ENCODE measurements at places on chromosomes 5 and 9.
A peak's percentile ranks its signal among the peaks of the same experiment; 100 is the strongest.

- DNase-seq, result peak; percentile 11
These were observed 343 bp downstream of the KIAA0825 start for GRCh38 chr5:94618029-94618492.

DNA sequence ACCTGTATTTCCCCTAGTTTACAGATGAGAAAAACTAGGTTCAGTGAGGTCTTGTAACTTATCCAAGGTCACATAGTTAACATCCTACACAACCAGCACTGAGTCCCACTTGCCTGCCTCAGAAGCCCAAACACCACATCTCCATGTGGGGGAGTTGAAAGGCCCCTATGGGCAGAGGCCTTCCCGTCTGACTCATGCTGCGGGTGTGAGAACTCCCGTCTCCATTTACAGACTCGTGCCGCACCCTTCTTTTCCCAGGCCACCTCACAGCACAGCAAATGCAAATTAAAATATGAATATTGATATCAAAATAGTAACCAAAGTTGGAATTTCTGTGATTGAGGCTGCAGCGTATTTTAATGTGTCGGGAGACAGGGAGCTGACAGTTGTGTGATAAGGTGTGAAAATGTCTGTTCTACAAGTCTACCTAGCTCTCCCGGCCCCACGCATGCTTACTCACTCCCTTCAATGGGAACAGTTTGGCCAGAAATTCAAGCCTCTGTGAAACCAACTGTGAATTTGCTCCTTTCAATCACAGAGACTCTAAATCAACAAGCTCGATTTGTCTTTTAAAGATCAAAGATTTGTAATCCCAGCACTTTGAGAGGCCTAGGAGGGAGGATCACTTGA lies 90.1 kb downstream of the CRB2 start:
- no peak for DNase-seq

GRCh38 chr5:68365889-68366288 lies 150.3 kb downstream of the PIK3R1 start:
- no peak for DNase-seq

DNA sequence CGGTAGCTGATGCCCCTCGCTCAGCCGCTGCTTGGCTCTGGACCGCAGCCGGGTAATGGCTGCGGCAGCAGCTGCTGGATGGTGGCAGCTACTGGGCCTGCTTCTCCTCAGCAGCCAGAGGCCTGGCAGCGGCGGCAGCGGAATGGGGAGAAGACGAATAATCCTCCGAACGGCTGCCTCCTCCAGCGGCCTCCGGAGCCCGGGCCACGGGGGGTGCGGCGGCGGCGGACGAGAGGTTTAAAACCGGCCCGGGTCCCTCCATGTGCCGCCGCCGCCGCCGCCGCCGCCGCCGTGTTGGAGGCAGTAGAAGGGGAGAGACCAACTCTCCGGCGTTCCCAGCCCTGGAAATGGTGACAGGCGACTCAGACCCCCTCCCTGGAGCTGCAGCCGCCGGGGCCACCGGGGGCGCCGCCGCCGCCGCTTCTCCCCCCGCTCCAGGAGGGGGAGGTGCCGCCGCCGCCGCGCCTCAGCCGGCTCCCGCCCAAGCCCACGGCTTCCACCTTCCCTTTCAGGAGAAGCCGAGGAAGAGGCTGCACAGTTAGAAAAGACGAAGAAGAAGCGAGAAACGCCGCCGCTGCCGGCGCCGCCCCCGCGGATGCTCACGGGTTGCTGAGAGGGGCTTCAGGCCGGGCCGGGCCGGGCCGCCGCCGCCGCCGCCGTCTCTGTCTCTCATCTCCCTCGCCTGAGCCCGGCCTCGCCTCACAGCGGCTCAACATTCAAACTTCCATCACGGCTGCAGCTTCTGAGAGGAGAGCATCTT lies 118.4 kb upstream of the PRSS3 start:
- peak; percentile 30 for DNase-seq

DNA sequence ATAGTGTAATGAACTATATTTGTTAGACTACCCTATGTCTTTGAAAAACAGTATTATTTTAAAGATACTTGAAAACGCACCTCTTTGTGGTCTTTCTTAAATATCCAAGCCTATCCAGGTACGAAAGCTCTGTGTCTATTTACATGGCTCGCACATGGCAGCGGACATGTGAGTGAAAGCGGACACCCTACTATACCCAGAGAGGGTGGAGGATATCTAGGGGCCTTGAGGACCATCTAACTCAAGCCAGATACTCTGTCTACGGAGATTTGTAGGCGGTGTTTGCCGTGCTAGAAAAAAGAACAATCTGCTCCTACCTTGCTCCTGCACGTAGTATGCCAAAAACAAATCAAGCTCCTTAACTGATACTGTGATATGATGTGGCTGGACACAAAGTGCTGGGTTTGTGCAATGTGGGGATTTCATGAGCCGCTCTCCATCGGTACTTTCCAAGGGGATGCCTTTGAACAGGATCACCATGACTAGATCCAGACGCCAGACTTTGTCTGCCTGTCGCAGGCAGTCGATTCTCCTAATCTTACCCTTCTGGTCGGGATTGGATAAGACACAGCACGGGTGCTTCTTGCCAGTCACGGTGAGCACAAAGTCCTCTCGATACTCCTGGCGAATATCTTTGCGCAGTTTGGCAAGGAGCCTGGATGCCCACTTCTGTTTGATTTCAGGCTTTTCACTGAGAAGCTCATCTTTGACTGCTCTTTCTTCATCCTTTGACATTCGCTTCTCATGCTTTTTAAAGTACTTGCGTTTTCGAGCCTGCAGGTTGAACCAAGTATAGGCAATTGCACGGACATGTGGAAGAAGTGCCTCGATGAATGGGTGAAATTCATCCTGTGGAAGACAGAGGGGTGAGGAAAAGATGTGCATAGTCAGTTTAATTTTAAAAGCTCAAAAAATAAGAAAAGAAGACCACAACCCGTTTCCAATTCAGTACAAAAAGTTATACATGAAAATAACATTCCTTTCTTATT lies 7.0 kb downstream of the NFIB start:
- no peak for DNase-seq

GRCh38 chr9:26228273-26228672 lies 550.0 kb upstream of the TUSC1 start:
- DNase-seq, result no peak

DNA sequence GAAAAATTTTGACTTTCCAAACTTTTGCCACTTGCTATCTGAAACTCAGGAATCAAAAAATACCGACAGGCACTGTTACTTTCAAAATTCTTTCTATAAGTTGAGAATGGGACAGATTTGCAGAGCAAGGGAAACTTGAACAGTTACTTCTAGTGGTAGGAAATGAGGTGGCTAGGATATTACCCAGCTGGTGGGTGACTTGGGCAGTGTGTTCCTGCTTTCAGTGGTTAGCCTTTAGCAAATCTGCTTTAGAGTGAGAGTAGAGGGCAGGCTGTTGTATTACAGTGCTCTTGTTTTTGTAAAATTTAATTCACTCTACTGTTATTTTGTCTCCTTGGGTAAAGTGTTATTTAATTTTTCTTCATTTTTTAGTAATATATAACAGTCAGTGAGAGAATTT lies 40.2 kb upstream of the ROPN1L start:
- no peak for DNase-seq

DNA sequence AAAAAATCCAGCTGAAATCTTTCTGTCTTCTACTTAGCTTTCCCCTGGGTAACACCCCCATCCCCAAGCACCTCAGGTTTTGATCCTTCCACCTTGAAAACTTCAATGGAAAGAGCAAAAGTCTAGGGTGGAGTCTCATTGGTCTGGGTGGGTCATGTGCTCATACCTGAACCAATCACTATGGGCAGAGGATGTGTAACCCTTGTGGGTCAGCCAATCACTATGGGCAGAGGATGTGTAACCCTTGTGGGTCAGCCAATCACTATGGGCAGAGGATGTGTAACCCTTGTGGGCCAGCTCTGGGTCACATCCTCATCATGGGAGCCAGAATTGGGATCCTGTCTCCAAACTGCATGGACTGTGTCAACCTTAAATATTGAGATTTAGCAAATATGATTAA lies 18.5 kb downstream of the NAIF1 start:
- no peak for DNase-seq

- no peak for DNase-seq
These were observed 62.7 kb downstream of the HAPLN1 start for GRCh38 chr5:83657807-83658525.

- DNase-seq, result no peak
These were observed 103.5 kb downstream of the ANGPTL2 start for GRCh38 chr9:127018935-127019334.

DNA sequence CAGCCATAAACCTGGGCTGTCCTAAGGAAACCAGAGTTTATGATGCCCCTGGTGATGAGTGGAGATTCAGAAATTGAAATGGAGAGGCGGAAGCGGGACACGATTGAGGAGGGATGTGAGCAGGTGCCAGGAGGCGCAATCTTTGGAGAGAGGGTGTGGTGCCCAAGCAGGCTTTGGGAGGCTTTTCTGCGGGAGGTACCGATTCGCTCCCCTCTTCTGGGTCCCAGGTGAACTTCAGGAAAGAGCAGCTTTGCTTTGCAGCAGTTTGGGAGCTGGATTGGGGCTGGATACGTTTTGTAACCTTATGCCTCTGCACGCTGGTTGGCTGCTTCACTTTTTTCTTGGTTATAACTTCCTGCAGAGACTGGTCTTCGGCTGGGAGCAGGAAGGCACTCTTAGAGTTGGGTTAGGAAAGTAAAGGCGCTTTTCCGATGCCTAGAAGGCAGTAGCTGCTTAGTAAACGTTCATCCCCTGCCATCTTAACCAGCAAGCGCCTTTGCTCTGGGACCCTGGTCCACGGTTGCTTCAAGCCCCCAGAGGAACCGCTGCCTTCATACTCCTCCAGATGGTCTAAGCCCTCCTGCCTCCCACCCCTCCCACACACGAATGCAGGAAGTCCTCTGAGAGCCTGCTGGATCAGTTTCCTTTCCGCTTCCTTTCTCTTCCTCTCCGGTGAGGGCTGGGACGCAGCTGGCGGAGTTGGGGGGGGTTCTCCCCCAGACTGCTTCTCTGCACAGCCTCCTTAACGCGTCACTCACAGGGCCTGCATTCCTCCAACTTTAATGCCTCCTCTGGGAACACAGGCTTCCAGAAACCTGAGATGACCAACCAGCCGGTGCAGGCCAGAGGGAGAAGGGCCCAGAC lies 15.2 kb upstream of the NEK6 start:
- no peak for DNase-seq

- DNase-seq, result no peak
These were observed 182.1 kb upstream of the ACTBL2 start for GRCh38 chr5:57664700-57665099.

DNA sequence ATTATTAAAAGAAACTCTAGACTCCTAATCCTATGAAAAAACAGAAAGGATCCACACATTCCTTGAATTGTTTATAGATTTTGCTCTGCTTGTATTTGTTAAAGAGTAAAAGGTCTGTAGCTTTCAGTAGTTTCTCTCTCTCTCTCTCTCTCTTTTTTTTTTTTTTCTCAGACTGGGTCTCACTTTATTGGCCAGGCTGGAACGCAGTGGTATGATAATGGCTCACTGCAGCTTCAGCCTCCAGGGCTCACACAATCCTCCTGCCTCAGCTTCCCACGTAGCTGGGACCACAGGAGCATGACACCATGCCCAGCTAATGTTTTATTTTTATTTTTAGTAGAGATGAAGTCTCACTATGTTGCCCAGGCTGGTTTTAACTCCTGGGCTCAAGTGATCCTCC lies 9.3 kb downstream of the UGT3A2 start:
- no peak for DNase-seq

DNA sequence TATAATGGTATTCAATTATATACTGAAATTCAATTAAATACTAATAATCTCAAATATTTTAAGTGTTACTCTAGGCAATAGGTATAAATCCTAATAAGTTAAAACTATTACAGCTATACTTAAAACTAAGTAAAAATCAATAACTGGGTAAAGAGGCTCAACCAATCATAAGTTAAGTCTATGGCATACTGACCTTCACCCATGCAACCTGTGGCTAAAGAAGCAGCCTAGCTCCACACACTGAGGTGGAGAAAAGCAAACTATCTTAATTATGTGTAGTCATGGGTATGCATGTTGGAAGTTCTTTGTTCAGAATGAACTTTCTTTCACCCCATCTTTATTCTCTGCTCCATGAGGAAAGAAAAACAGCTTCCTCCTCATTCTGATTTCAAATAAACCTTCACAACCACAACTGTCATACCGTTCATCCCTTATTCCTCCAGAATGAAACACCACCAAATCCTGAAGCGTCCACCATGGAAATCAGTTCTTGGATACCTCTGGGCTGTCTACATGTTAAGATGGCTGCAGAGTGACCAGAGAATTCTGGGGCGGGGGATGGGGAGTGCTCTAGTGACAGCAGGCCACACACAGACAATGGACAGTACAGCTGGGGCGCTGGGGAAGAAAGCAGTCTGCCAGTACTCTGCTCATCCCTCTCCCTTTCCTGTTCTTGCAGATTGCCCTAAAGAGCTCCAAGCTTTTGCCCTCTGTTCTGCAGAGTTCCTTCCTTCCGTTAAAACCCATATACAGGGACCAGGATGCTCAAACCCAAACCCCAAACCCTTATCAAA lies 62.3 kb downstream of the RIGI start:
- DNase-seq, result no peak

DNA sequence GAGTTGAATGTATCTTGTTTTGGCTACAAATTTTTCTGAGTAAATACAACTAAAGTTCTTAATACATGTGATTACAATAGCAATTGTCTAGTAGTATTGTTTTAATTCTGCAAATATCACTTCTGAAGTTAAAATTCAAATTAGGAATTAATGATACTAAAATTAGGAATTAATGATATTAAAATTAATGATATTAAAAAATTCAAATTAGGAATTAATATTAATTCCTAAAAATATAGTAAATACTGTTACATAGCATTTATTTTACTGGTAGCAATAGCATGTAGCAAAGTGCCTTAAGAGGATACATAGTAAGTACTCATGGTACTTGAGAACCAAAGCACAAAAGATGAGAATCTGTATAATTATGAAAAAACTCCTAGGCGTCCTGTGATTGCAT lies 136.2 kb downstream of the DMXL1 start:
- no peak for DNase-seq

- no peak for DNase-seq
These were observed 22.1 kb downstream of the SARDH start for GRCh38 chr9:133715866-133716563.

DNA sequence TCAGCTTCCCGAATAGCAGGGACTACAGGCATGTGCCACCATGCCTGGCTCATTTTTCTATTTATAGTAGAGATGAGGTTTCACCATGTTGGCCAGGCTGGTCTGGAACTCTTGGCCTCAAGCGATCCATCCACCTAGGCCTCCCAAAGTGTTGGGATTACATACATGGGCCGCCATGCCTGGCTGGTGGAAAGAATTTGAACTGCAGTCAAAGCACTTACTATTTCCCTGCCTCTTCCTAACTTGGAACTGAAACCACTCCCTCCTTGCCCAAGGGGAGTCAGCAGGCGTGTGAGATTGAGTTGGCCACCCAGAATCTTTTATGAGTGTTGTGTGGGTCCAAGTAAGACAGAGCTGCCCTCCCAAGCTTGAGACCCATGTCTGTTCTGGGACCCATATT lies 86.1 kb upstream of the PTPN3 start:
- DNase-seq, result no peak

- DNase-seq, result no peak
These were observed 40.1 kb upstream of the TARS1 start for GRCh38 chr5:33400675-33401074.

- no peak for DNase-seq
These were observed 152.2 kb downstream of the GABBR2 start for GRCh38 chr9:98556511-98556910.

- DNase-seq, result no peak
These were observed 691.7 kb upstream of the SEMA6A start for GRCh38 chr5:117266280-117266679.
